Left renal cortex interstitium (tissue), 4 donors: ENCODE measurements at places on chromosomes 5 and 9. TPM values are rescaled to one million over a fixed set of nuclear protein-coding genes. Genes with fewer than 3 reads are reported as not detected.

GRCh38 chr5:39340506-39340905 lies 23.8 kb downstream of the C9 start:
- DNase-seq: no peak

GRCh38 chr5:38151878-38152277 lies 106.5 kb upstream of the EGFLAM start:
- DNase-seq: no peak

GRCh38 chr9:92947268-92948037 lies at the start of gene FGD3:
Gene FGD3 (plus strand): TSS chr9:92947523. CDS start chr9:92976257, 28,734 bp downstream.
- no peak for DNase-seq

SUSD3 gene
- 10.3 TPM for polyA plus RNA-seq

ZNF300 gene
- polyA plus RNA-seq: 38.2 TPM
